Parietal lobe (tissue), 2 donors: ENCODE measurements at places on chromosomes 12 and 14. TPM values are rescaled to one million over a fixed set of nuclear protein-coding genes. Genes with fewer than 3 reads are reported as not detected.

The NDUFA12 gene
- 65.4 TPM for total RNA-seq

The AKAP5 gene
- total RNA-seq = 19.1 TPM

The IFT81 gene
- 105 TPM for total RNA-seq

The CFAP73 gene
- total RNA-seq = not detected

The KCNK13 gene
- total RNA-seq = 0.31 TPM

The TMEM119 gene
- 0.94 TPM for total RNA-seq

The KCTD10 gene
- 67.6 TPM for total RNA-seq
